SK-N-MC (cell line): ENCODE measurements at places on chromosomes 7 and 10.

- DNase-seq: no peak
Observed at GRCh38 chr7:109950821-109951564, 1139.9 kb upstream of the LRRN3 start.

DNA sequence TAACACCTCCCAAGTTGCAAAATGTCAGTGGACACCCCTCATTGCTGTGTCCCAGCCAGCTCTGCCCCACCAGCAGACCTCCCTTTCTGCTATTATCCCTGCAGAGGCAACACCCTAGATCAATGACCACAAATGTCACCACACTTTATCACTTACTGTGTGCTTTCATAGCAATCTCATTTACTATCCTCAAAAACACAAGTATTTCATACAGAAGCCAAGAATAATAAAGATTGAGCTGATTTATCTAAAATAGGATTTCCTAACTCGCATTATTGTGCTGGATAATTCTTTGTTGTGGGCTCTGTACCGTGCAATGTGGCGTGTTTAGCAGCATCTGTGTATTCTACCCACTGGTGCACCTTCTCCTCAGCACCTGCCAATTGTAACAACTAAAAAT lies 13.2 kb upstream of the ABCB5 start:
- DNase-seq: no peak

DNA sequence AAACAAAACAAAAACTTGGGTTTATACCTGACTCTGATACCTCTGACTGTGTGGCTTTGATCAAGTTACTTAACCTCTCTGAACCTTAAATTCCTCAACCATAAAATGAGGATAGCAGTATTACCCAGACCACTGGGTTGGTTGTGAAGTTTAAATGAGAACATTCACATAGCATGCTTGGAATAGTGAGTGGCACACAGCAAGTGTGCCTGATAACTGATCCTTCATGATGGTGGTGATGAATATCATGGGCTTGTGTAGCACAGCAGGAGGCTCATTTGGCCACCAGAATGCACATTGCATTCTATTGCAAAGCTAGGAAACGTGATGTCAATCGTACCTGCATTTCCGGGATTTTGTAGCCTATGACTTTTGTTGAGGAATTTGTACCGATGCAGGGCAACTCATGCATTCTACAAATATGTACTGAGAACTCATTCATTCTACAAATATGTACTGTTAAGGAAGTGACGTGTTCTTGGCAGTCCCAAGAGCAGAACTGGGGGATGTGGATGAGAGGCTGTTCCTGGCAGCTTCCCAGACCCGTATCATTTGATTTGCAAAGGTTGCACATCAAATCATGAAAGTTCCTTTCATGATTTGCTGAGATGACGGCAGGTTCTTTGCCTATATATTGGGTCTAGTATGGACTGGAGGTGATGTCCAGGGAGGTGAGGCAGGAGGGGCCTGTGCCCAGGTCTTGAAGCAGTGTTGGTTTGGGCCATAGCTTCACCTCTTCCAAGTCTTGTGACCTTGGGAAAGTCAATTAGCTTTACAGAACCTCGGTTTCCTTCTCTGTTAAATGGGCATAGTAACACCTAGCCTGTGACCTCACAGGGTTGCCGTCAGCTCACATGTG lies 94.6 kb upstream of the SMNDC1 start:
- DNase-seq: no peak

DNA sequence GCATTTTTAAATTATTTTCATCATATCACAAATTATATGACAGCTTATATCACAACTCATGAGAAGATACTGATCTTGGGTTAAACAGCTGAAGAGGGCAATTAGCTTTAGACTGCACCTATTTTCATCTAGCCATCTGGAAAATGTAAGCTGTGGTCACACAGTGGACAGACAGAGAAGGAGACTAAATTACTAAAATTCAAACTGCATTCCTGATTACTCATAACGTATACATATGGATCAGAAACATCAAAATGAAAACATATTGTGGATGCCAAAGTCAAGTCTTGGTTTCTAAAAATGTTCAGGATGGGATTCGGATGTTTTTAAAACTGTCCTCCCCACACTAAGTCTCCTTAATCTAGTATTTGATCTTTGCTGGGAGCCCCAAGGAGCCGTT lies 6.6 kb downstream of the BBIP1 start:
- no peak for DNase-seq

DNA sequence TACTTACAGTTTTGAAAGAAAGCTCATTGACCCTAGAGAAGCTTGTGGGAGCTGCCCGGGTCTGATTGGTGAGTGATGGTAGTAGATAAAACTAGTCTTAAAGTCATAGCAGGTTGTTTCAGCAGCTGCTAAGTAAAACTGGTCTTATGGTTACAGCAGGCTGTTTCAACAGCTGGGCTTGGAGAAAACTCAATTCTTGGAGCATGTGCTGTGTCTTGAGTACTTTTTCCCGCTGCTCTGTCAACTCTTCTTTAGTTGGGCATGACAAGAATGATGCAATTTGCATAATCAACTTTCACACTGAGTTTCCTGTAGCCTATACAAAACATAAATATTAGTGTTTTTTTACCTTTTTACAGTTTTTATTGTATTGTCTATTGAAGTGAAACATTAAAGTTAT lies 707.9 kb downstream of the AUTS2 start:
- peak; percentile 34 for DNase-seq

DNA sequence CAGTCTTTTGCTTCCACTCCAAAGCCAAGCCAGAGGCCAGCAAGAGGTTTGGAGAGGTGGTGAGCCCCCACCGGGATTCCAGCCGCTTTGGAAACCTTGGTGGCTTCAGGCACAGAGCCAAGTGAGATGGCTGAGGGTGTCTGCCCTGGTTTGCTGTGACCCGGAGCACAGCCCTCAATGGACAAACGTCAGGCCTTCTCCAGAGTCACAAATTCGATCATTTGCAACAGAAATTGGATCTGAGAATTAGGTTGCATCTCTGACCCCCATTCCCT lies 885 bp upstream of the NKX1-2 start:
- DNase-seq: no peak

GRCh38 chr10:110843031-110843430 lies 28.7 kb upstream of the PDCD4 start:
- DNase-seq: no peak

GRCh38 chr7:129803546-129804081 lies 149.1 kb downstream of the UBE2H start:
- DNase-seq: no peak

DNA sequence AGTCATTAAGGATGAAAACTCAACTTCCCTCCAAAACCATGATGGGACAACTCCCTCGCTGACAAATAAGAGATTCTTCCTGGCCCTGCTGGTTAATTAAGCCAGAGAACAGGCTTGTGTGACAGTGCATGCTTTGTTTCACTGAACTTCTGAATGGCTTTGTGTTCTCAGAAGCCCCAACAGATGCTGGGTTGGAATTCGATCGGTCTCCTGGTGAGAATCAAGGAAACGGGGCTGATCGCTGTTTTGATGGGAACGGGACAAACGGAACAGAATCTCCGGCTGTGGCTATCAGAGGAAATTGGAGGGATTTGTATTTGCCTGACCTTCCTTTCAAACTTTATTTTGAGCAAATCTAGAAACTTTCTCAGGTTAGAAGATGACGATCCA lies 145.0 kb downstream of the RNF216 start:
- no peak for DNase-seq
